ENCODE measurements at places on chromosomes 3 and 15.

DNA sequence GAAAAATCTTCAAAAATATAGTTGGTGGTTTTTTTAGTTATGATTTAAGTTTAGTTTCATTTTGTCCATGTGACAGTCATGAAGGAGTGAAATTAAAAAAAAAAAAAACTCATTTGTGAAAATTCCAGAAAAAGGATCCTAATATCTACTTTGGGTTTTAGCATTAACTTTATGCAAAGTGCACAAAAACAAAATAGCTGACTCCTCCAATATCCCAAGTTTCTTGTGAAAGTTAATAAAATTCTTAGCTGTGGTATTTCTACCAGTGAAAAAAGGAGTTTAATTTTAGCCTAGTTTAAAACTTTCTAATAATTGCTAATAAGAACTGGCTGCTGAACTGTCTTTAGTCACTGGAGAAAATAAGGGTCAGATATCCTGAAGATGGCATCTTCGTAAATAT is 40.8 kb upstream of the RASA2 start:
- no peak for DNase-seq

DNA sequence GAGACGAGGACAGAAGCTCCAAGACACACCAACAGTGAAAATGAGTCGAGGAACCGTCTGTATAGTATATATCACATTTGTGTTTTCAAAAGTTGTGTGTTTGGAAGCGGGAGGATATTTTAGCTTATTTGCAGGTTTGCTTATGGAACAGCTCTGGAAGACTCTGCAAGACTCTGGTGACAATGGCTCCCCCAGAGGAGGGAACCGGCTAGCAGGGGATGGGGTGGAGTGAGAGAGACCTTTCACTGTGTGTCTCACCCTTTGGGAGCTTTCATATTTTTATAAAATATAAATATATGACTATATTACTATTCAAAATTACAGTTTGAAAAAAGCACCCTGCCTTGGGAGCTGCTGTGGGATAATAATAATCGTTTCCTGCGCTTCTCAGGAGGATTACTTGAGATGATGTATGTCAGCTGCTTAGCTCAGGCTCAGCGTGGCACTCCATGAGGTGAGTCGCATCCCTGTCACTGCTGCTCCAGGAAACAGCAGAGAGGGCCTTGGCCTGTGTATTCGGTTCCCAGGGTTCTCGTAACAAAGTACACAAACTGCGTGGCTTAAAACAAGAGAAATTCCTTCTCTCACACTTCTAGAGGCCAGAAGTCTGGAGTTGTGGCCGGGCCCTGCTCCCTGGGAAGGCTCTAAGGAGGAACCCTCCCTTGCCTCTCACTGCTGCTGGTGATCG is 183.9 kb downstream of the FAM43A start:
- no peak for DNase-seq

DNA sequence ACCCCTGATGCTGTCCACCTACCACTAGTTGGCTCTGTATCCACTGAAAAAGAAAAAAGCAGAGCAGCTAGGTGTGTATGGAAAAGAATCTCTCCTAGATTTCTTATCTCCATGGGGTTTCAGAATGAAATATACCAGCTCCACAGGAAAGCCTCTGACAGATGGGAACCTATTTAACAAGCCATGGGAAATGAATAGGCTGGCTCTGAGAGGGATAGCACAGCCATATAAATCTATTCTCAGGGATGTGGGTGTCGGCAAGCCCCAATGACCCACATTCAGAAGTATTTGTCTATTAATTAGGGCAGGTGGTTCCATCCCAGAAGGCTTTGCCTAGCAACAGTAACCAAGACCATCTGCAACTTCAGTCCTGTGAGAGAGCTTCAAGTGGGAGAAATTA is 694.1 kb downstream of the AGBL1 start:
- DNase-seq = no peak

GRCh38 chr3:157387708-157388435 is 48.8 kb upstream of the PTX3 start:
- DNase-seq = no peak

DNA sequence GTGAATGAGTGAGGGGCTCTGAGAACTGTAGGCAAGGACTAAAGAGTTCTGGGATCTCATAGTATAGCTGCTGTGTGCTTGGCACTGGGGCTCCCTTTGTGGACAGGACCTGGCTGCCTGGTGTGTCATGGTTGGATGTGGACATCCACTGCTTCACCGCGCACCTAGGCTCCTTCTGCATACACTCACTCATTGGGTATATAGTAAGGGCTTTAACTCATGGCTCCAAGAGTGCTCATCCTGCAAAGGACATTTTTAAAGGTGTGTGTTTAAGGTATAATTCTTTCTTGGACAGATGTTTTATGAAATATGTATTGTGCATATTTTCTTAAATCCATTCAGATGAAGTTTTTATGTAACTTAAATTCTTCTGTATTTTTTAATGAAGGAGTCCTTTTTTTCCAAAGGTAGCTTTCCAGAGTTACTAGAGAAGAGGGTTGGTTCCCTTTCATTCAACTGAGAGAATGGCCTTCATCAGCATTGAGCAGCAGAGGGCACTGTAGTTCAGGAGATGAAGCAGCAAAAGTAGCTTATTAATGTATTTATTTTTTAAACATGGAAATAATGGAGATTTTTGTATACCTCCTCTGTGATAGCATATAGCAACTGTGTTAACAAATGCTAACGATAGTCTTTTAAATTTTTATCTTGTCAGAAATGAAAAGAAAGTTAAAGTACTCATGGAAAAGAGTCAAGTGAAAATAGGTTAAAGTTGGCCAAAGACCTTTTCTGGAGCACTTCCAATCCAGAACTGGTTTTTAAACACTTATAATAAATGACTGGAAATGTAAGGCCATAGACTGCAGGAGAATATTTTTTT is 25.2 kb downstream of the OXNAD1 start:
- DNase-seq = no peak

- DNase-seq = no peak
These were observed 65.1 kb upstream of the TEX264 start for GRCh38 chr3:51605938-51606337.

GRCh38 chr3:134039161-134039862 is 9.6 kb upstream of the SLCO2A1 start:
- no peak for DNase-seq

Data from Jurkat, Clone E6-1 (cell line).